ENCODE measurements at places on chromosomes 6 and 20. TPM values are rescaled to one million over a fixed set of nuclear protein-coding genes. Genes with fewer than 3 reads are reported as not detected.

DNA sequence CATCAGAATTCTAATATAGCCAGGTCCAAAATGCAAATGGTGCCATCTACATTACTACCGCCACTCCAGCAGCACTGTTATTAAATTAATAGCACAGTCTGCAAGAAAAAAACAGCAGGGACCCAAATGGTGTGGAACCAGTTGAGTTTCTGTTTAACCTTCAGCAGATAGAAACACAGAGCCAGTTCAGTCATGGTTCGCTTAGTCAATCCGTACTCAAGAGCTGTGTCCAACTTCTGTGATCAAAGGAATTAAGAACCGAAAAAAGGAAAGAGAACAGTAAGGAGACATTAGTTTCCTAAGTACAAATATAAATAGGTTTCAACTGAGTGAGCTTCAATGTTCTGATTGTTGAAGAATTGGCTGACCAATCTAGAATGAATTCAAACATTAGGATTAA lies 107.7 kb downstream of the TRDN start:
- no peak for DNase-seq

GRCh38 chr6:5331845-5332442 lies 70.6 kb downstream of the FARS2 start:
- DNase-seq: no peak

DNA sequence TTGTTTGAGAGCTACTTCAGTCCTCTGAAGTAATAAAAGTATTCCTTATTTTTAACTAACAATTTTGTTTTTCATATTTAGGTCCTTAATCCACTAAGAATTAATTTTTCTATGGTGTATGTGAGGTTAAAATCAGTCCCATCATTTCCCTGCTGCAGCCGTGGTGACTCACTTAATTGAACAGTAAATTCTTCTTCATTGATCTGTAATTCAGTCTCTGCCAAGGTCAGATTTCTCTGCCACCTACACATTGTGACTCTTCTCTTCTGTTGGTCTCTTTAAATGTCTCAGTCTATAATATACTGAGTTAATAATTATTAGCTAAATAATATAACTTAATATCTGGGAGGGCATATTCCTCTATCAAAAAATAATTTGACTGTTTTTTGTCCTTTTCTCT lies 262.3 kb downstream of the UTRN start:
- no peak for DNase-seq

DNA sequence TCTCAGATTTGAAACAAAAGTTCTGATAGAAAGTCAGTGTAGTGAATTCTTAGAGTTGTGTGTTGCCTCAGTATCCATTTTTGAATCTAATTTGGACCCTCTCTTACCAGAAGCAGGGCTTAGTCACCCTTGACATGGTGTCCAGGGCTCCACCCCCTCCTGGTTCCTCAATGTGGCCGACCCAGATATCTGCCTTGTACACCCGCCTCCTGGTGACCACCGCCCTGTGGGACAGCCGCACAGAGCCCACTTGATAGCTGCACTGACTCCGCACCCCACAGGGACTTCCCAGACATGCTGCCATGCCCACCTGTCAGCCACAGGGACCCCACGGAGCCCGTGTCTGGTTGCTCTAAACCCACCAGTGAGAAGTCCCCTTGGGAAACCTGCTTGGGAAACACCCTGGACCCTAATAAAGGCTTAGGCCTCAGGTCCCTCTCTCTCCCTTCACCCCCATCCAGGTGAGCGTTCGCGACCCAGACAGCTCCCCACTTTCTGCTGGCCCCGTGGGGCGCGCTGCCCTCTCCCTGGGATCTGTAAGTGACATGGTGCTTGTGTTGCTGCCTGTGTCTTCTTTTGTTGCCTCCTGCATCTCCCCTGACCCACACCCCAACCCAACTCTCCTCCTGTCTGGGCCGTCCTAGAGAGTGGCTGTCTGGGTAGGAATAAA lies 47.2 kb upstream of the SYNDIG1 start:
- no peak for DNase-seq

- DNase-seq: no peak
Observed at GRCh38 chr6:27765028-27765590, 147.1 kb downstream of the OR2B2 start.

GRCh38 chr6:150200428-150201100 lies 57.7 kb downstream of the PPP1R14C start:
- no peak for DNase-seq

The HSPA12B gene
- total RNA-seq: not detected

The MEI4 gene
- not detected for total RNA-seq
